ENCODE measurements at places on chromosomes 2 and 18.

DNA sequence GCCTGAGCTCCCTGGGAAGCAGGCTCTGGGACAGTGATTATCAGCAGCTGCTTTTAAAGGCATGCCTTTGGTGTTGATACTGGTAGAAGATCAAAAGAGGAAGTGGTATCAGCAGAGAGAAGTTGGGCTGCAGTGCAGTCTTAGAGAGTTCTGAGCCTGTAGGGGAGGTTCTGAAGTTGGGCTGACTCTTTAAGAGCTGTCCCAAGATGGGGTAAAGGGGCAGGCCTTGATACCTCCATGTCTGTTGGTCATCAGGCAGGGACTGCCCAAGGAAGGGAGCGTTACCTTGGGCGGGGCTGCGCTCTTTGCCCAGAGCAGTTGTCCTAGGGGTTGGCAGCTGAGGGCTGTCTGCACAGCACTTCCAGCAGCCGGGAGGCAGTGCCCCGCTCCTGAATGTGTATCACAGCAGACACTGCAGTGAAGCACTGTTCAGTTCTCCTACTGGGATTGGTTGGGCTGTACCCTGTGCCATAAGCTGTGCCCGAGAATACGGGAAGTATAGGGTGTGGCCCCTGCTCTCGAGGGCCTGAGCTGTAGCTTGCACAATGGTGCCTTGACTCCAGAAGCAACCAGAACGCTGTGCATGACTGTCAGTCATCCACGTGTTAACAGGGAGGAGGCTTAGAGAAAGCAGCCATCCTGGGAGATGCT is 177.0 kb downstream of the CTIF start:
- no peak for DNase-seq

- no peak for DNase-seq
Measured at GRCh38 chr2:100577777-100578176, 15.0 kb downstream of the PDCL3 start.

DNA sequence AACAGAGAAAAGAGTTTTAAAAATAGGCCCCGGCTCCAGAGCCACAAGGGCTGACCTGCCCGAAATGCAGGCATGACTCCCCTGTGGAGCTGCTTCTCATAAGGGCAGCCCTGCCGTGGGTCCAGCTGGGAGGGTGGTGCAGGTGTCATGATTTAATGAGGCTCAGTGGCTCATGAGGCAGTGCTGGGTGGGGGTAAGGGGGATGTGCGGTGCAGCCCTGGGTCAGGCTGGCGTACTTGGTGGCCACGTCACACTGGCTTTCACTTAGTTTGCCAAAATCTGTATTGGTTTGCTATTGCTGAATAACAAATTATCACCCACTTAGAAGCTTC is 33.6 kb downstream of the HJURP start:
- no peak for DNase-seq

DNA sequence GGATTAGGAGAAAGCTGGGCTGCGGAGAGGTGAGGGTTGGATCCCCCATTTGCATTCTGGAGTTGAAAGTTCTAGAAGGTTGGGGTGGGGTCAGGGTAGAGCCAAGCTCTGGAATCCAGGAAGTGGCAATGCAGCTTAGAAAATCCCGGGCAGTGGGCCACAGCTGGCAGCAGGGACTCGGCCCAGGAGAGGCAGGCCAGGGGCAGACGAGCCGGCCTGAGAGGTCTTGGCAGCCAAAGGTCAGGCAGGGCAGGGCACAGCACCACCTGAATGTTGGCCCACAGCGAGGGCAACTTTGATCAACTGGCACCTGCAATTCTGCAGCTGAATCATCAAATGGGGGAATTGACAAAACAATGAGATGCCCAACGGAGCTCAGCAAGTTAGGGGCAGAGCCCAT is 139.2 kb downstream of the INHBB start:
- DNase-seq = no peak

- DNase-seq = no peak
Measured at GRCh38 chr2:139241286-139241685, 461.1 kb upstream of the NXPH2 start.

- DNase-seq = no peak
Measured at GRCh38 chr2:3126911-3127621, 250.6 kb downstream of the EIPR1 start.

GRCh38 chr2:21770787-21771186 is 647.0 kb downstream of the TDRD15 start:
- no peak for DNase-seq

DNA sequence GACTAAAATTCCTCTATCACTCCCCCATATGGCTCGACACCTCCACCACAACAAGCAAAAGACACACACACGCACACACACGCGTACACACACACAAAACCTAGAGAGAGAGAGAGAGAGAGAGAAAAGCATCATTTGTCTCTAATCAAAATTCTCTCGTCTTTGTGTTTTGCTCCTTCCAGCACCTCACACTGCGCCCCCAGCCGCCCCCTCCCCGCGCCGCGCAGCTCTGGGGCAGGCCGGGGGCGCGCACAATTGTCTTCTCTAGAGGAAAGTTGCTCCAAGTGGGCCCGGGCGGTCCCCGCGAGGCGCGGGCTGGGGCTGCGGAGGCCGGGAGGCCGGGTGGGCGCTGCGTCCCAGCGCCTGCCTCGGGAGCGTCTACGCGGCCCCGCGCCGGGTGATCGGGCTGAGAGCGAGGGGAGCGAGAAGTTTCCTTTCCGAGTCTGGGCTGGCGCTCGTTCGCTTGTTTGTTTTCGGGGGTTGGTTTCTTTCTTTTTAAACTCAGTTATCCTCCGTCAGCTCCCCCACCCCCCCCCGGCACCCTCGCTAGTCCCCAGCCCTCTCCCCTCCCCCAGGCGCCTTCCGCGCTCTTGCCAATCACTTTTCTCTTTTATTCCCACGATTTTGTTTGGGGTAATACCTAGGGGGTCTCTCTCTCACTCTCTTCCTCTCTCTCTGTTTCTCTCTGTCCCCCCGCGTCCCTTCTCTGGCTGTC is 4.1 kb downstream of the ZEB2 start:
- DNase-seq = no peak

GRCh38 chr2:43276962-43277391 is 50.6 kb upstream of the ZFP36L2 start:
- DNase-seq = no peak

DNA sequence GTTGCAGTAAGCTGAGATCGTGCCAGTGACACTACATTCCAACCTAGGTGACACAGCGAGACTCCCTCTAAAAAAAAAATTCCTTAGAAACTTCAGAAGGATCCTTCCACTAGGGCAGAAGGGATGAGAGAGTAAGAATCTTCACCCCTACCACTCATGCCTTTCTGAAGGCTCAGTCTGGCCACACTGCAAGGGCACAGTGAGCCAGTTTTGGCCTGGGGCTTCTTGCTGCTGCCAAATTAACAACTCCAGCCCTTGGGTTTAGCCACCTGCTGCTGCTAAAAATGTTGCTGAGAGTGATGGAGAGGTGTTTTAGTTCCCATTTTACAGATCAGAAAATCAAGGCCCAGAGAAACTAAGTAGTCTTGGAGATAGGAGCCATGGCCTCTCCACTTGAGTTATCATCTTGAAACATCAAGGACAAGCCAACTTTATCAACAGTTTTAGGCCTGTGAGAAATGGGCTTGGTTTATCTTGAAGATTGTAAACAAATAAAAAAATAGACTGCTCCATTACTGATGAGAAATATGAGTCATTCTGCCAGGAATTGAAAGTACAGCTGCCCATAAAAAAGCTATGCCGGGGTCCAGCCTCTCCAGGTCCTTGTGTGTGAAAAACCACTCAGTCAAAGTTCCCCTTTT is 31.9 kb upstream of the CASP8 start:
- no peak for DNase-seq

DNA sequence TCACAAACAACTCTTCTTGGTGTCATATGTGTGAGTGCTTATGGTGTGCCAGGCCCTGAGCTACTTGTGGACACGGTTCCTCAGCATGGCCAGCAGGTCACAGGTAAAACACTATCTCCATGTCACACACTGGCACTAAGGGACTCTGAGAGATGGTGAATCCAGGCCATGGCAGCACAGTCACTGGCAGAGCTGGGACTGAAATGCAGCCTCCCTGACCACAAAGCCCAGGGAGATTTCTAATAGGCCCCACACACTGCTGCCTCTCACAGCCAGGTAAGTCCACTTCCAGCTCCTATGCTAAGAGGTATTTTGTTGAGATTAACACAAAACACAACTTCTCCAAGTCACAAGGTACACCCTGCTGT is 92.0 kb downstream of the ACTR2 start:
- no peak for DNase-seq

DNA sequence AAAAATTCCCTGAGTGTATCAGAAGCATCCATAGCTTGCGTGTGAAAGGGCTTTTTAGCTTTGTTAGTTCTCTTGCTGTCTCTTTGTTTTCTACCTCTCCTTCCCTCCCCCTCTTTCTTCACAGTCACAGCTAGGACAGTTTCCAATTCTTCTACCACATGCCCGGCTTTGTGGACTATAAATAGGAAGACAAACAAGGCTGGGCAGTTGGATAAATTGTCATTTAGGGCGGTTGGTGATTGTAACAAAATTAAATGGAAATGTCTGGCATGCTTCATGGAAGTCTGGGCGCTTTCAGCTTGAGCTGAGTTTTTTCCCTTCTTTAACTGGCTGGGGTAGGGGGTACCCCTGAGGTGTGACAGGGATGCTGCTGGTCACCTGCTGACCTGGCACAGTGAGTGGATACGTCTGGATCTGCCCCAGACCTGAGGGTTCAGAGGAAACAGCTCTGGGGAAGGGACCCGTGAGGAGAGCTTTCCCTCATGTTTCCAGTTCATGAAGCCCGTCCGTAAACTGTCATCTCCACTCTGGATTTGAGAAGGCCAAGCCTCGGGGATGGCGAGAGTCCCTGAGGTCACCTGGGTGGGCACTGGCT is 29.0 kb upstream of the GIGYF2 start:
- DNase-seq = no peak

DNA sequence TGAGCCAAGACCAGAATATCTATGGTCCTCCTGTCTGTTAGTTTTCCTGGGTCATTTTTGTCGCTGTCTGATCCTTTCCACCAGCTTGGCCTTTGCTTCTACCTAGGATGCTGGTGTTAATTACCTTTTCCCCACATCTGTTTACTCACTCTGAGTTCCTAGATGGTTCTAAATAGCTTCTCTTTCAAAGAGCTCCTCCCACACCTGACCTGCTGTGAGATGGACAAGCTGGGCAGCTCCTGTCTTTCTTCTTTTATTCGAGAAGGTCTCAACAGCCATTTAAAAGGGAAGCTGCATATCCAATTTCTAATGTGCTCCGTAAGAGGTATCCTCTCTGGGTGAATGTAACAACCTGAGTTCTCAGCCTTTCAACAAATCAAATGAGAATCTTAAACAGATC is 156.2 kb downstream of the HRH4 start:
- peak; percentile 89 for DNase-seq

GRCh38 chr2:54545702-54546450 is 89.7 kb downstream of the SPTBN1 start:
- no peak for DNase-seq

- DNase-seq = no peak
Measured at GRCh38 chr18:42174909-42175308, 219.9 kb downstream of the PIK3C3 start.

GRCh38 chr2:176542476-176542875 is 273.2 kb downstream of the MTX2 start:
- DNase-seq = no peak

DNA sequence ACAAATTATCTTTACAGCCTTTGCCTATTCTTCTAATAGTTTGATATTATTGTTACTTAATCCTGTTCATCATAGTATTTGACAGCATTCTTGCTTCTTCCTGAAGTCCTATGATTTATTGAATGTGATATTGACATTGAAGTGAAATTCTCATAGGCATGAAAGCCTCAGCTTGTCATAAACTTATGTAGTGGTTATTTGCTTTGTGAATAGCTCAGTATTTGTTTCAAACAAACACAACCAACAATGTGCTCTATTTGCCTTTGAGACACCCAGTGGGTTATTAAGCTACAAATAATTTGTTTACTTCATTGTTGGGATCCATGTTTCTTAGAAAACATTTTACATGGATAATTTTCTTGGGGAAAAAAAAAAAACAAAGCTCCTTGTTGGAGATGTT is 57.2 kb downstream of the TTC39C start:
- DNase-seq = peak; percentile 71

- DNase-seq = no peak
Measured at GRCh38 chr2:75315436-75315835, 116.1 kb upstream of the TACR1 start.

DNA sequence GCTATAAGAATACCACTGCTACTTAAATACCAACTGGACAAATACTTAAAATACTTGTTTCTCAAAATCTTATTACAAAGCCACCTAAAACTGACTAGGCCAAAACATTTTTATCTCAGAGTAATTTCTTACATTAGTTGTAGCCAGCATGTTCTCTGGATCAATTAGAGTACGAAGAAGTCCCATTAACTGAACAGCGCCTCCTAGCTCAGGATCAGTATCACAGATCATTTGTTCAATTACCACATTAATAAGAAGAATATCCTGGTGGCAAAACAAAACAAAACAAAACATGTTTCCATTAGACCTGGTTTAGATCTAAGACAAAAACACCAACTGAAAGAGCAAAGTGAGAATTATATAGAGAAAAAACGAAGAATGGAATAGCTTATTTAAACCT is 36.0 kb downstream of the PPP4R3B start:
- DNase-seq = no peak

DNA sequence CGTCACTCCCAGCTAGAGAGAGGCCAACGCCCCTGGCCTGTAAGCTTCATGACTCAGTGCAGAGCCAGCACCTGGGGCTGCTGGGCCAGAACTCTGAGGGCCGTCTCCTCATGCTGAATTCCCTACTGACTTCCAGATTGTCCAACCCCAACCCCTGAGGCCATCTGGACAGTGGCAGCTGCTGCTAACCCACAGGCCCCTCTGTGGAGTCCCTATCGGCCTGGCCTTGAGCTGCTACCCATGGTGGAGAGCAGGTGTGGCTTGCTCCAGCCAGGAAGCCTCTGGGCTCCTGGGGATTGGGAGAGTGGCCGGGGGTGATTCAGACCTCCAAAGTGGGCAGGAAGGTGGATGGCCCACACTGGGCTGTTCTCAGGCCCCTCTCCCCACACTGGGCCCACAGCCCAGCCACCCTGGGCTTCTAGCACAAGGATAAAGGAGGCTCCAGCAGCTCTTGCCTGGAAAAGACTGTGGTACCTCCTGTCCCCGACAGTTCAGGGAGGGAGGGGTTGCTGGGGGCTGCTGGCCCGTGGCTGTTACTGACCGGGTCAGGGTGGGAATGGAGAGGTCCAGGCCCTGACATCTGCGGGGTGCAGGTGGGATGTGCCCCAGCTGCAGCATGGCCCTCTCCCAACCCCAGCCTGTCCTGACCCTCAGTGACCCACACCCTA is 8.2 kb downstream of the TEKT4 start:
- no peak for DNase-seq

DNA sequence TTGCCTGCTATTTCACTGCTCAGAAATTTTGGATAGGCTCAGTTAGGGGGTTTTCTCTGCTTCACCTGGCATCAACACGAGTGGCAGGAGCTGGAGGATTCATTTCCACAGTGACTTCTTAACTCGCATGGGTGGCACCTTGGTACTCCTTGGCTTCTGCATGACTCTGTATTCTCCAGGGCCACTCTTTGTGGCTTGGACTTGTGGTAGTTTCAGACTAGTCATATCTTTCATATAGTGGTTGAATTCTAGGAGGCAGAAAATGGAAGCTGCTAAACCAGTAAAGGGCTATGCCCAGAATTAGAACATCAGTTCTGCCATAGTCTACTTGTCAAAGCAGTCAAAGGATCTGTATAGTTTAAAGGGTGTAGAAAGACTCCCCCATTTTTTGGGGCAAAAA is 6.8 kb downstream of the MAIP1 start:
- no peak for DNase-seq

- no peak for DNase-seq
Measured at GRCh38 chr18:49857708-49858107, 44.4 kb upstream of the ACAA2 start.

All from NCI-H748 treated with DMSO at 0.1 percent for 48 hours (cell line).